ENCODE measurements at places on chromosomes 4 and X. TPM values are rescaled to one million over a fixed set of nuclear protein-coding genes. Genes with fewer than 3 reads are reported as not detected.

TRPC5OS gene
- total RNA-seq: not detected

CT45A3 gene
- not detected for total RNA-seq

DNA sequence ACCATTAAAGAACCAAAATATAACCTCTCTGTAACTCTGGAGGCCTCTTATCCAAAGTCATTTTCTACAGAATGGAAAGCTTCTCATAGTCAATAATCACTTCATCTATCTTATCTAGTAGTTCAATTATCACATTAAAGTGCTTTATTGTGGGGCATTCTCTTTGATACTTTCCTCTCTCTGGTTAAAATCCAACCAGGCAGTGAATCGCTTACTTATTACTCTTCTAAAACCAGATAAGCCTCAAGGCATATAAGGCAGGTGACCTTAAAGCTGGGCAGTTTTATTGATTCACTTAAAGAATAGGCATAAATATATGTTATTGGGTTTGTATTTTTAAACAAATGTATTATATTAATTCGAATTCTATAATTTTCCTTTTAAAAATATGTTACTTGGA is 2162.1 kb upstream of the TENM3 start:
- no peak for ATAC-seq

SYTL4 gene
- 2.9 TPM for total RNA-seq

TXK gene
- 1.4 TPM for total RNA-seq

DNA sequence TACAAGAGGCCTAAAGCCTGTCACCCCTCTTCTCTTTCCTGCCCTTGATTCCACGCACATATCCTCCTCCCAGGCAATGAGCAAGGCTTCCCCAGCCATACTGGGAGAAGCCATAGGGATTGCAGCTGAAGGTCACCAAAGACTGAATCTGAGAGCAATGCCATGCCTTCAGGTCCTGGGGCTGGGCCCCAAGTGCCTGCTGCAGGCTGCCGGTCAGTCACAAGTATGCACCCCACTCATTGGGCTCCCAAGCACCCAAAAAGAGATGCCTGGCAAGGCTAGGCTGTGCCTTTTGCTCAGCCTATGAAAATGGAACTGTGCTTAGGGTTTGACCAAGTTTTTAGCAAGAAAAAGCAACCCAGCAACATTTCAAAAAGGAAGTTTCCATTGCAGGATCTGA is 210.6 kb upstream of the MAMLD1 start:
- no peak for ATAC-seq

- ATAC-seq: no peak
These were observed 307.6 kb downstream of the LDB2 start for GRCh38 chr4:16590797-16591196.

DNA sequence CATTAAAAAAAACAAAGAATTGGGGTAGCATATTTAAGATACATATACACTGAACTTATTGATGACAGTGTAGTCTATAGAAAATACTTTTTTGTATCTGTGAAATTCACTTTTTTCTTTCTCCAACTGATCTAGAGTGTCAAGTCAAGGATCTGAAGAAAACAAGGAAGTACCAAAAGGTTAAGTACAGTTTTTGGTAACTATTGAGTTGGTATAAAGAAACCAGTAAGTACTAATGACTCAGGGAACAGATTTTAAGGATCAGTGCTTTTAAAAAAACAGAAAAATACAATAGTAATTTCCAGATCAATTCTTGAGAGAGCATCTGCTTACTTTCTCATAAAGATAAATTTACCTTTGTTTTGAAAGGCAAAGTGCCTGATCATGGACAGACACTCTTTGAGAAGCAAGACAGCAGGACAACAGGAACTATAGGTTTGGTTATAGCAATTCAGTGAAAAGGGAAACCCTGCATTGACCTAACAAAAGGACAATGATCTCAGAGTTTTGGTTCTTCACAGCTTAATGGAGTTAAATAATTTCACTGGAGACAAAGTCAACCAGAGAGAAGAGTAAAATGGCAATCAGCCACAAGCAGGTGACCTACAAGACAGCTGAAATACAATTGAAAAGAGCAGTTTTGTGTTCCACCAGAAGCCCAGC is 23.4 kb downstream of the TRMT10A start:
- no peak for ATAC-seq

Data from esophagus mucosa (tissue), 1 donor.